ENCODE measurements at places on chromosomes 6 and 20. TPM values are rescaled to one million over a fixed set of nuclear protein-coding genes. Genes with fewer than 3 reads are reported as not detected.

The TCFL5 gene
- 6.1 TPM for total RNA-seq

DNA sequence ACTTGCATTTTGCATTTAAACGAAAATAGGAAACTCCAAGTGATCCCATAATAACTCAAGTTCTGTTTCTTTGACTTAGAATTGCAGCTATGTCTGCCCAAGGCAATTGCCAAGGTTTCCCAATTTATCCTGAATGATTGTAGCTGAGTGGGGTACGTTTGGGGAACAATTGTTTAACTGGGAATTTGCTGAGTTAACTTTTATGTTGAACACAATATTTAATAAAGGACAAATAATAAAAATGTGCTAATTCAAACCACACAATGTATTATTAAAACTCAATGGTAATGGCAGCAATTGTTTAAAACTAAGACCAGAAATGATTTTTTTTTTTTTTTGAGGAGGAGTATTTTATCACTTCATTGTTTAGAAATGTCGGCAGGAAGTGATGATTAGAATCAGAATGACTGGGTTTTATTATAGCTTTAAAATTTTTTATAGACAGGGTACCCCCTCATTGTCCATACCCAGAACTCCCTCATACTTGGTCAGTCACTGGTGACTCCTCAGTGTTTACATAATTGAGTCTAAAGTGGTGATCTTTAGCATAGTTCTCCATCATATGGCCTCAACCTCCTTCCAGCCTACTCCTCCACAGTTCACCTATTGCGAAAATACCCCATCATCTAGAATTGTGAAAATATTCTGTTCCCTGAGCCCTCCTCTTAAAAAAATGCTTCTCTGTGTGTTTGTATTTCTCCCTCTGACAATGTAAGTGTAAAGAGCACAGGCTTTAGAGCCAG, 389.2 kb upstream of the CITED2 start:
- no peak for DNase-seq

DNA sequence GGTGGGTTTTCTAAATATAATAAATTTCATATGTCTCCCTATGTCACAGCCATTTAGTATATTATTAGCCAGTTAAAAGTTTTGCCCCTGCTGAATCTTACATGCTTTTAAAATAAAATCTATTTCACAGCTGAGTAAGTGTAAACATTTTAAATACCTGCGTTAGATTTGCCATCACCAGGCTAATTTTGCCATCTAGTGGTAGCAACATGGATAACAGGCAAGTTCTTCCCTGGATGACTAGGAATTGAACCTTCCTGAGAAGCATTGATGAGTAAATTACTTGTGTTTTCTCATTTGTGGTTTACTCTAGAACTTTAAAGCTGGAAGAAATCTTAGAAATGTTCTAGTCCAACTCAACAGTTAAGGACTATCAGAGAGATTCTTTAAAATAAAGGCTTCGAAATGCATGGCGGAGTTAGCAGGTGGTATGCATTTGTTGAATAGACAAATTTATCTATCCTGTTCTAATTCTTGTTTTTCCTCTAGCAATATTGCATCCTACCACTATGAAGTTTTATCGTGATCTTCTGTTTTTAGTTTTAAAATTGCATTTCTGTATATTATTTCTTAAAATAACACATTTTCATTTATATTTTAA, 2.6 kb downstream of the PRSS35 start:
- no peak for DNase-seq

- DNase-seq = no peak
Measured at GRCh38 chr6:136669299-136669699, 119.1 kb upstream of the MAP7 start.

- DNase-seq = peak; percentile 30
Measured at GRCh38 chr6:137661601-137662000, 167.4 kb upstream of the OLIG3 start.

DNA sequence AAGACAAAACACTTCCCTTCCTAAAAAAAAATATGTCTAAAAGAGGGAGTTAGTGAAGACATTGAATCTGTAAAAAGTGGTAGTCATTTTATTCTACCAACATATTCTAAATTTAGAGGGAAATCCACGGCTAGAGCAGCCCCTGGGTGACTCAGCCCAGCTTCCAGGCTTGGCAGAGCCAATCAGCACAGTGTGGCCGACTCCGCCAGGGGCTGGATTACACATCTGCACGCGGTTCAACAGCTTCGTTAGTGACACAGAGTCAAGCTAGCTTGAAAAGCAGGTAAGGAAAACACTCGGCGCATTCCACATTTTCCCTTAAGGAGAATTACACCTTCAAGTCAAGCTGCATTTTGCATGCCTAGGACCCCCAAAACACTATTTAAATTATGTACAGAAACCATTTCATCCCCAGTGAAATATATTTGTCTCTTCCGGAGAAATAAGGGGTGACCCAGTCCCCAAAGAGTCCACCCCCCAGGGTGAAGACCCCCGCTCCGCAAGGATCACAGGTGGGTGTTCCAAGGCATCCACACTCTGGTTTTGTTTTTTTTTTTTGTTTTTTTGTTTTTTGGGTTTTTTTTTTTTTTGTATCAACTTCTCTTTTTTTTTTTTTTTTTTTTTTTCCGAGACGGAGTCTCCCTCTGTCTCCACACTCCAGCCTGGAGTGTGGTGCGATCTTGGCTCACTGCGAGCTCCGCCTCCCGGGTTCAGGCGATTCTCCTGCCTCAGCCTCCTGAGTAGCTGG, 58.4 kb upstream of the ARID1B start:
- no peak for DNase-seq

The MOCS1 gene
- 66.0 TPM for total RNA-seq

Measured in omental fat pad (tissue), 4 donors.